Activated CD4-positive, CD25-positive, alpha-beta regulatory T cell (primary cell): ENCODE measurements at places on chromosomes 4 and X.

DNA sequence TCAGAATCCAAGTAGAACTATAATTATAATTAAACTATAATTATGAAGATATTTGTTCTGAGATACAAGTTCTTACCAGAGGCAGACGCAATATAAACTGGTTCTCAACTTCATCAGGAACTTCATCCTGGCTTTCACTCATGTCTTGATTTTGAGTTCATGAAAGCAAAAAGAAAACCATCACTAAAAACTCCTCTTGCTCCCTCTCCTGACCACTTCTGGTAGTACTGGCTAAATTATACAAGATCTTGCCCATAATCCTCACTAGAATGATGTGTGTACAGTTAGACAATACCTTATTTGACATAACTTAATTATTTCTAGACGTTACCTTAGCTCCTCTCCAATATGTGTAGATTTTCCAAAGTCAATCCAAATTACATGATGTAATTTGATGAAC is 3.7 kb downstream of the TAF7L start:
- DNase-seq: no peak

DNA sequence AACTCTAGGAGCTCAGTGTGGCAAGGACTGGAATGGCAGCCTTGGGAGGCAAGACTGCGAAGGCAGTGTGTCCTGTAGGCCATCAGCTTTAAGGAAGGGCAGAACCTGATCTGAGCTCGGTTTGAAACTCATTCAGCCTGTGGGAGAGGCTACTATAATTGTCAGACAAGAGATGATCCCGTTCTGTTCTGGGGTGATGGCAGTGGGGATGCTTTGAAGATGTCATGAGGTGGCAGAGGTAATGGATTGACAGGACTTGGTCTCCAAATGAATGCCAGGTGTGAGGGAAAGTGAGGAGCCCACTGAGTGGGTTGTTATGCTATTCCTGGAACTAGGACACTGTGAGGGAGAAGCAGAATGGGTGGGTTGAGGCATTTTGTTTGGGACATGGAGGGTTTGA is 144.9 kb downstream of the PJA1 start:
- no peak for DNase-seq

GRCh38 chrX:13419276-13419675 is 99.4 kb upstream of the ATXN3L start:
- DNase-seq: no peak

GRCh38 chr4:73311428-73311827 is 52.8 kb upstream of the ANKRD17 start:
- DNase-seq: no peak

DNA sequence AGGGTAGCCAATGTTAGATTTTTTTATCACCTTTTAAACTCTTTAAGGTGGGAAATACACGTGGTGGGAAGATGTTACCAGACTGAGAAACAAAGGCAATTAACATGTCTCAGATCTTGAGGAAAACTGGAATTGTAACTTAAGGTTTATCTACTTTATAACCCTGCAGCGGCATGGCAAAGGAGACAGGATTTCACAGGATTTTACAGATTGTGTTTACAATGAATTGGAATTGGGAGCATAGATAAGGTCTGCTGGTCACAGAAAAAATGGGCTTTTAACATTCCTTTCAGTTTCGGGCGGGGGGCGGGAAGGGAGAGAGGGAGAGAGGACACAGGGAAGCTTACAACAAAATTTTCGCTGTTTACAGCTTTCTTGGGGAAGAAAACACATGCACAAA is 467.5 kb upstream of the CT83 start:
- no peak for DNase-seq

GRCh38 chr4:168408620-168409019 is 71.7 kb downstream of the DDX60L start:
- no peak for DNase-seq

- no peak for DNase-seq
These were observed 22.5 kb downstream of the DMD start for GRCh38 chrX:33188881-33189280.

DNA sequence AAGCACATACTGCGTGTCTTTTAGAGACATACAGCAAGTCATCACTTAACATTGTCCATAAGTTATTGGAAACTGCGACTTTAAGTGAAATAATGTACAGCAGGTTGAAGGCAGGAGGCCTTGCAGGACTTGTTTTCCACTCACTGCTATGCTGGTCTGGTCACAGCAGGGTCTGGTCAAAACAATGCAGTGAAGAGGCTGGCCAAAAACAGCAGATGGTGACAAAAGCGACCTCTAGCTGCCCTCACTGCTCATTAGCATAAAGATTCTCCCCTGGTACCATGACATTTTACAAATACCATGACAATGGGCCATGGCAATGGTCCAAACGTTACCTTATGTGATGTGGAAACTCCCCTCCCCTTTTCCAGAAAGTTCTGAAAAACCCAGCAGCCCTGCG is 1283.6 kb downstream of the FSTL5 start:
- no peak for DNase-seq

GRCh38 chrX:153635788-153636668 is 11.0 kb upstream of the DUSP9 start:
- DNase-seq: no peak

- DNase-seq: no peak
These were observed 884 bp downstream of the IDH3G start for GRCh38 chrX:153793291-153793690.

GRCh38 chrX:16516232-16516876 is 133.6 kb upstream of the S100G start:
- DNase-seq: no peak

- DNase-seq: no peak
These were observed 26.8 kb downstream of the LRBA start for GRCh38 chr4:150988238-150988637.

DNA sequence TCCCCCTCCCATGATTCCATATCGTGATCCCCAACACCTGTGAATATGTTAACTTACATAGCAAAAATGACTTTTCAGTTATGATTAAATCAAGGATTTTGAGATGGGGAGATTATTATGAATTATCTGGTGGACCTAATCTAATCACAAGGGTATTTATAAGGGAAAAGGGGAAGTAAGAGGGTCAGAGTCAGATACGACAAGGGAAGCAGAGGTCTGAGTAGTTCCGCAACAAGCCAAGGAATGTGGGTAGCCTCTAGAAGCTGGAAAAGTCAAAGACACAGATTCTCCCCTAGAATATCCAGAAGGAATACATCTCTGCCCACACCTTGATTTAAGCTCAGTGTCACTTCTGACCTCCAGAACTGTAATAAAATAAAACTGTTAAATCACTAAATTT is 1.0 kb upstream of the IL13RA1 start:
- no peak for DNase-seq

- no peak for DNase-seq
These were observed 38.5 kb upstream of the BOD1L1 start for GRCh38 chr4:13665701-13666660.

- DNase-seq: no peak
These were observed 154.6 kb downstream of the EPHA5 start for GRCh38 chr4:65515646-65516045.

DNA sequence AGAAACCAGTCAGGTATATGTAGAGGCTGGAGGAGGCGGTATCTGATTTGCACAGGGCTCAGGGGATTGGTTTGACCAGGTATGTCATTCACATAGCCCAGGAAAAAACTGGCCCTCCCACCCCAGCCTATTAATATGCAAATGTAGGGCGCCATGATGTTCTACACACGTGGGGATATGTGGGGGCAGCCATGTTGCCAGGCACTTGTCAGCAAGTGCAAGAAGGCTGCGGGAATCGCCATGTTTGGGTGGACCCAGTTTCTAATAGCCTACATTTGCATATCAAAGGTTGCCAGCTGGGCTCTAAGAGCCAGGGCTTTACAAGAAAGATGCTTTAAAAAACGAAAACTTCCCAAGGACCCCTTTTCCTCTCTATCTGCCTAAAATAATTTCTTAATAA is 335.1 kb downstream of the SMARCA1 start:
- DNase-seq: no peak

DNA sequence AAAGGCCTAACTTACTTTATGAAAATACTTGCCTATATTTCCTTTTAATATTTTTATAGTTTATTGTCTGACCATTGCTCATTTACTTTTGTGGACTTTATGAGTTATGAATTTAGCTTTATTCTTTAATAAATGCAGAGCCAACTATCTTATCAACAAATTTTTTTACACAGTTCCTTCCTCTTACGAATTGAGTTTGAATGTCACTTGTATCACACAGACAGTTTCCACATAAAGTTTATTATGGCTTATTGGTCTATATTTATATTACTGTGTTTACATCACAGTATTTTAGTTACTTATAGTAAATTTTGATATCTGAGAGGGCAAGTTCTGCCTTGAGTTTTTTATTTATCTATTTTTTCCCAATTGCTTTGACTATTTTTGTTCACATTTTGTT is 450.6 kb downstream of the C4orf33 start:
- DNase-seq: no peak

- DNase-seq: no peak
These were observed 10.9 kb downstream of the LRBA start for GRCh38 chr4:151004222-151004621.

GRCh38 chrX:130836447-130836846 is 66.6 kb downstream of the ENOX2 start:
- DNase-seq: no peak

DNA sequence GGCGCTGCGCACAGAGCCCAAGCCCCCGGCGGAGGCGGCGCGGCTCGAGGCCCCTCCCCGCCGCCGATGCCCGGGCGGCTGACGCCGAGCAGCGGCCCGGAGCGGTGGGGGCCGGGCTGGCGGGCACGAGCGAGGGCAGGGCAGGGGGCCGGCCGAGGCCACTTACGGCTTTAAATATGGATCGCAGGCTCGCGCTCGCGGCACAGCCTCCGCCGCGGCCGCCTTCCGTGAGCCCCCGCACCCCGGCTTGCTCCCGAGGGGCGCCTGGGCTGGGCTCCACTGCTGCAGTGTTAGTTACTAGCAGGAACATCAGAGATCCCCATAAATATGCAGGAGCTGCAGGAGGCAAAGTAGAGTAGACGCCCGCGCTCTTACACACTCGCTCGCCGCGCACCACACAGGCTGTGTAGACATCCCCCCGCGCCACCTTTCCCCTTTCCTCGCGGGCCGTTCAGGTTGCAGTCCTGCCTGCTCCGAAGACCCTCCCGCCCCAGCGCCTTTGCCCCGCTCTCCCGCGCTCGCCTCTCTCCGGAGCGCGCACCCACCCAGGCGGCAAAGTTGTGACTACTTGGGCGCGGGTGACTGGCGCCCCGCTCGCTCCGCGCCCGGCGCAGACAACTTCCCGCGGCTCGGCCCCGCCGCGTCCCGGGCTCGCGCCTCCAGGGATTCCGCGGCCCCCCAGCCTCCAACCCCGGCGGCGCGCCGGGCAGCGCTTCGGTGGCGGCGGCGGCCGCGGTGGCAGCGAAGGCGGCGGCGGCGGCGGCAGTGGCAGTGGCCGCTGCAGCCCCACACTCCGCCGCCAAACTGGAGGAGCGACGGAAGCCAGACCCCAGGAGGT is 152.0 kb upstream of the SLC4A4 start:
- peak; percentile 2 for DNase-seq

- no peak for DNase-seq
These were observed 62.9 kb downstream of the GEMIN8 start for GRCh38 chrX:13966793-13967125.

DNA sequence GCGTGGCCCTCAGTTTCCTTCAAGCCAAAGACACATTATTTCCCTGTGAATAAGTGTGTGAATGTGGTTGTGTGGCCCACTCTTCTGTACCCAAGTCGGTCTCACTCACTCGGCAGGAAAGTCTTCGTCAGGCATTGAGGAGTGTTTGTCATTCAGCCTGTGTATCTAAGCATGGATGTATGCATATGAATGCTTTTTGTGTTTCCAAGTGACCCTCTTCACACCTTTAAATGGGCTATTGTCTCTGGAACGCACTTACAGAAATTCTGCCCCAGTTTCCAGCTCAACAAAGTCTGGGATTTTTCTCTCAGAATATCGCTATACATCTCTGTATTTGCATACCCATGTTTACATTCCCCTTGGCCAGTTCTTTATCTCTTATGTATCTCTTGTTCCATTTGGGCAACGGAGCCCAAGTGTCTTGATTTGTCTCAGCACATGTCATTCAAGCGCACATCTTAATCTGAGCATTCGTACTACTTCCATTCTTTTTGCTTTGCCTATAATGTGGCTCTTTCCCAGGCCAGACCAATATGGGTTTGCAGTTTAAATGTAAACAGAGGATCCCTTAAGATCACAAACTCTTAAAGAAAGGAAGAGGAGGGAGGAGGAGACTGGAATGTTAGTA is 4.8 kb downstream of the BCOR start:
- no peak for DNase-seq
